GM19239 (cell line): ENCODE measurements at places on chromosomes 13 and 19.

- DNase-seq = no peak
These were observed 56.8 kb upstream of the KLF12 start for GRCh38 chr13:74190999-74191398.

- DNase-seq = no peak
These were observed 3.3 kb downstream of the ATP5F1D start for GRCh38 chr19:1244693-1245451.

- DNase-seq = no peak
These were observed 2.5 kb downstream of the PRTN3 start for GRCh38 chr19:843180-843835.

GRCh38 chr19:33343859-33344572 lies 29.5 kb upstream of the CEBPG start:
- DNase-seq = no peak

GRCh38 chr19:51372649-51373504 lies at the start of gene NKG7:
Gene NKG7, minus strand, starts transcription at chr19:51372654. Its CDS starts 119 bp downstream, at chr19:51372535.
- no peak for DNase-seq

GRCh38 chr13:91303031-91303430 lies 44.5 kb upstream of the MIR17HG start:
- no peak for DNase-seq

GRCh38 chr13:24133021-24133795 lies 27.3 kb upstream of the SPATA13 start:
- no peak for DNase-seq

- peak; percentile 94 for DNase-seq
These were observed at the start of gene SLC1A5 for GRCh38 chr19:46788262-46788967. Gene SLC1A5, minus strand, starts transcription at chr19:46788594. Its CDS starts 629 bp downstream, at chr19:46787965.

DNA sequence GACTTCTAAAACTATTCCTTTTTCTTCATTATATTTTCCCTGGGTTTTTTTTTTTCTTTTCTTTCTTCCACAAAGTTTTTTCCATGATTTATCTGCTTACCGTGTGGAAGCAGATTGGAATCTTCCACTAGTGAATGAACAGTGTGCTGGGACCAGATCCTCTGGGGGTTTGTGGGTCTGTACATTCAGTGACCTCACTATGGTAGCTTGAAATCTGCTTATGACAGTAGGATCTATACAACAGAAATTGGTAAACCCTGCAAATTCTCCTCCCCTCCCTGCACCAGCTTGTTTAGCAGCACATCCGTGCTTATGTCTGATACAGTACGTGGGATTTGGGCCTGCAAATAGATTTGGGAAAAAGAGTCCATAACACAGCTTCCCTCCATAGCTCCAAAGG lies 26.0 kb upstream of the MAB21L1 start:
- no peak for DNase-seq

- no peak for DNase-seq
These were observed 5.5 kb downstream of the GADD45B start for GRCh38 chr19:2481466-2481865.

DNA sequence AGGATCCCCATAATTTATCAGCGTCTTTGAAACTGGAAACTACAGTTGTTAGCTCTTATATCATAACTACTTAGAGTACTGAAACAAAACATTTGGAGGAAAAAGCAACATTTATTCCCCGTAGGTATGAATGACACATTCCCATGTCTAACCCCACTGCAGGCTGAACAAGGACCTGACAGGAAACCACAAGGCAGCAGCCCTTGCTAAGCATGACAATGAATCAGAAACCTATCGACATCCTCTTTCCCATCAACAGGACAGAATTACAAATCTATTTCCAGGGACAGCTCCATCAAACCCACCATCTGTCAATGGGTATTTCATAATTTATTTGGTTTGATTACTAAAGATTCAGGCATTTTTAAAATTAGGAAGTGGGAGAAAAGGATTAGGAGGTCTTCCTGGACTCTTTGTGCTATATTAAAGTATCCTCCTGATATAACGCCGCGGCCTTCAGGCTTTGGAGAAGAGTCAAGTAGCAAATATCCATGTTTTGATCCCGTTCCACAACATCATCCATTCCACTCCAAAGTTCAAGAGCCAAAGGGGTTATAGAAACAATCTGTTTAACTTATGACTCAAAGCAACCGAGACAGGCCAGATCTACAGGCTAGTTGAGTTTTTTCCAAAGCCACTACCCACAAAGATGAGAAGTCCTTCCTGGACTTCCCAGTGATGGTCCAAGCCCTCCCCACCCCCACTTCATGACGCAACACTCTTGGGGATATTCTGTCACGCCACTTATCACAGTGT lies 51.1 kb downstream of the FAM216B start:
- DNase-seq = no peak

DNA sequence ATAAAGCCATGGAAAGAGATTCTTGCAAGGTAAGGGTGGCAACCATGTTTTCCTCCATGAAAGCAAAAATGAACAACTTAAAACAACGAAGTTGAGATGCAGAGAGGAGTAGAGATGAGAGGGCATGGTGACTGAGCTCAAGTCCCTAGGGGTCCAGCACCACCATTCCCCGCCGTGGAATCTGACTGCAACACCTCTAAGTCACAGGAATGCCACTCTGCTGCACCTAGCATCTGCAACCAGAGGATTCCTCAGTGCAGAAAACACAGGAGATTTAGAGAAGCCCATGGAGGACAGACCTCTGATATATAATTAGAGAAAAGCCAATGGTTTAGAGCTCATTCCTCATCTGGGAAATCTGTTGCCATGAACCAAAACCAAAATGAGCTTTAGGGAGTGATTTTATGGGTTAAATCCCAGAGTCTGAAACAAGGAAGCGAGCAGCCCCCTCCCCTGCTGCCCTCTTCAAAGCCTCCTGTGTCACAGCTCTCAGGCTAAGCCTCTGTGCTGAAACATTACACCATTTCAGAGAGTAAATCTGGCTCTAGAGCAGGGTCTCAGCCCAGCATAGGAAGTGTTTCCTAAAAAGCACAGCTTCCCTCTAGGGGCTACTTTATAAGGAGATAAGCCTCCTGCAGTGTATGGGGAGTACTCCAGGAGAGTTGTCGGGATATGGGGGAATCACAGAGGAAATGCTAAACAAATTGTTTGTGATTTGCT lies 1043.6 kb downstream of the UQCRFS1 start:
- DNase-seq = no peak

- DNase-seq = no peak
These were observed 3.7 kb downstream of the PTOV1 start for GRCh38 chr19:49854378-49855263.

- no peak for DNase-seq
These were observed 65.8 kb upstream of the STARD13 start for GRCh38 chr13:33351319-33351718.

GRCh38 chr13:47100214-47100853 lies 203.5 kb upstream of the HTR2A start:
- DNase-seq = peak; percentile 16

GRCh38 chr19:46788968-46789338 lies 559 bp upstream of the SLC1A5 start:
- no peak for DNase-seq

GRCh38 chr19:3838661-3839060 lies 30.2 kb downstream of the ZFR2 start:
- no peak for DNase-seq

GRCh38 chr19:14775869-14776586 lies 2.3 kb downstream of the ADGRE2 start:
- no peak for DNase-seq

- no peak for DNase-seq
These were observed 1344.6 kb downstream of the OLFM4 start for GRCh38 chr13:54373211-54373610.

GRCh38 chr13:98222081-98222554 lies 45.0 kb upstream of the RNF113B start:
- no peak for DNase-seq

DNA sequence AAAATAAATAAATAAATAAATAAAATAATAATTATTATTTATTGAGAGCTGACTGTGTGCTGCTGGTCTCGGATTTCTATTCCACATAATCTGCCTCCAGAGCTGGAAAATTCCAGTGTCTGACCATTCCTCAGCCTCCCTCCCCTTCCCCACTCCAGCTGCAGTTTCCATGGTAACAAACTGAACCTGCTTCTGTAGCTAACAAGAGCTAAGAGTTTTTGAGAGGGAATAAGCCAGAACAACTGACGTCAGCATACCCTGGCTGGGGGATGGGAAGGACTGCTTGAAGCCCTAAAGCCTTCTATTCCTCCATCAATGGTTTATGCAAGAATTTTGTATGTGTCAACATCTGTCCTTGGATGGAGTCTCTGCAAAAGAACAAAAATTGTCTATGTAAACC lies 26.0 kb upstream of the PEG3 start:
- no peak for DNase-seq

GRCh38 chr13:45339399-45339798 lies 1.6 kb downstream of the TPT1 start:
- no peak for DNase-seq

- DNase-seq = no peak
These were observed 277.2 kb downstream of the NALCN start for GRCh38 chr13:101139081-101139480.

GRCh38 chr19:45901912-45902650 lies at the start of gene MYPOP:
Gene MYPOP, minus strand, starts transcription at chr19:45902613. Its CDS starts 840 bp downstream, at chr19:45901773.
- no peak for DNase-seq

DNA sequence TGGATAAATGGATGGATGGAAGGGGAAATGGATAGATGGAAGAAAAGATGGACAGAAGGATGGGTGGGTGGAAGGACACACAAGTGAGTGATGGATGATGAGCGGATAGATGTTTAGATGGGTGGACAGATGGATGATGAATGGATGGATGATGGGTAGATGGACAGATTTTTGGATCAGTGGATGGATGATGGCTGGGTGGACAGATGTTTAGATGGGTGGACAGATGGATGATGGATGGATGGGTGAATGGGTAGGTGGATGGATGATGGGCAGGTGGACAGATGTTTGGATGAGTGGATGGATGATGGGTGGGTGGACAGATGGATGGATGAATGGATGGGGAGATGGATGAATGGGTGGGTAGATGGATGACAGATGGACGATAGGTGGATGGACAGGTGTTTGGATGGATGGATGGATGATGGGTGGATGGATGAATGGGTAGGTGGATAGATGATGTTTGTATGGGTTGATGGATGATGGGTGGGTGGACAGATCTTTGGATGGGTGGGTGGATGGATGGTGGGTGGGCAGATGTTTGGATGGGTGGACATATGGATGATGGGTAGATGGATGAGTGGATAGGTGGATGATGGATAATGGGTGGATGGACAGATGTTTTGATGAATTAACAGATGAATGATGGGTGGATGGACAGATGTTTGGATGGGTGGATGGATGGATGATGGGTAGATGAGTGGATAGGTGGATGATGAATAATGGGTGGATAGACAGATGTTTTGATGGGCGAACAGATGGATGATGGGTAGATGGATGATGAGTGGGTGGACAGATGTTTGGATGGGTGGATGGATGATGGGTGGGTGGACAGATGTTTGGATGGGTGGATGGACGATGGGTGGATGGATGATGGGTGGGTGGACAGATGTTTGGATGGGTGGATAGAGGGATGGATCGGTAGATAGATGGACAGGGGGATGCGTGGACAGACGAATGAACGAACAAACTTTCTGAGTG lies 39.5 kb downstream of the CERS4 start:
- DNase-seq = no peak

DNA sequence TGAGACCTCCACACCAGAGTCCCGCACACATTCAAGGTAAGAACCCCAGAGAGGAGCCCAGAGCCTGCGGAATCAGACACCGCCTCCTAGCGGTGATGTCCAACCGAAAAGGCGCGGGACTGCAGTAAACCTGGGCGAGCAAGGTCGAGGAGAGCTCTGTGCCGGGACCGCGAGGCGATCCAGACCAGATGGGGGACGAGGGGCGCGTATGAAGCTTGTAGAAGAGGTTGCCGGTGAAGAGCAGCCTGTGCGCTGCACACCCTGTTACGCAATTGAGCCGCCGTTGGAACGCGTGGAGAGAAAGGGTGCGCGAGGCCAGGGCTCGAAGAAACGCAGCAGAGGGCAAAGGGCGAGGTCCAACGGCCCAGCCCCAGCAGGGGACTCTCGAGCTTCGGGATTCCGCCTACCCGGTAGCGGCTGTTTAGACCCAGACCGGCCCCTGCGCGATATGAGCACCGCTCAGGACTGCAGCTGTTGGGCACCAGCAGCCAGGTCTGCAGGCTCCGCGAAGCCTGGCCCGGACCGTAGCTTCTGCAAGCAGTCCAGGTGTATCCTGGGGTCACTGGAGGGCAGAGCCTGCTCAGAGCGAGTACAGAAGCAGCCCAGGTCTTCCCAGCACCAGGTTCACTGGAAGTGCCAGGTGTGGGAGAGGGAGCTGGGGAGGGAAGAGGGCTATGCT lies 65.9 kb upstream of the ZNF599 start:
- no peak for DNase-seq

GRCh38 chr19:55304279-55304978 lies 20.6 kb downstream of the BRSK1 start:
- DNase-seq = peak; percentile 58

DNA sequence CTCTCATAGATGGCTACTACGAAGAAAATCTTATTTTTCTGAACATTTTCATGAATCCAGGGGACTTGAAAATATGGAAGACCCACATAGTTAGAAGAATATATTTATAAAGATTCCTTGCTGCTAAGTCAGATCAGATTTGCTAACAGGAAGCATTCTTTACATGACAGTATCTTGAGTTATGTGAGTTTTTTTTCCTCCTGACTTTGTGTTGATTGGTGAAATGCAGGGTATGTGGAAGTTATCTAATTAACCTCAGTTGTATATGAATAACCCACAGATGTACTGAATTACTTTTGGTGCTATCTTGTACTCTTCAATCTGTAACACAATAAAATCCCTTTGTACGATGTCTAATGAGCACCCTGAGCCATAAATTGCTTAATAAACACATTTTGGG lies 53.8 kb downstream of the ESD start:
- DNase-seq = no peak

GRCh38 chr13:30816736-30817135 lies 81.4 kb downstream of the ALOX5AP start:
- DNase-seq = no peak

DNA sequence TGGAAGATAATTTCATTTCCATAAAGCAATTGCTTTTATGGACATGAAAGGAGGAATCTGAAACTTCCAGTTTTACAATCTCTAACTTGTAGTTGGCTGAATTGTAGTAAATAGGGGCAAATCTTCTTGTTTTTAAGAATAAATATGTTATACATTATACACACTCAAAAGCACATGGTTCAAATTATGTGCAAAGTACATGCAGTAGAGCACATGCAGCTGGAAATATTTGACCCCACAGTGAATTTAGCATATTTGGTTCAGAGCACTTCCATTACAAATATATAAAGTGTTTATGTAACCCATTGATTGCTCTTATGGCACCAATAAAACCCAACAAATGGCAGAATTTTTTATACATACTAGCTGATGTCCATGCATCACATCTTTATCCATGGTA lies 180.5 kb downstream of the IRS2 start:
- DNase-seq = no peak

GRCh38 chr13:70022646-70023045 lies 85.0 kb upstream of the ATXN8OS start:
- no peak for DNase-seq

DNA sequence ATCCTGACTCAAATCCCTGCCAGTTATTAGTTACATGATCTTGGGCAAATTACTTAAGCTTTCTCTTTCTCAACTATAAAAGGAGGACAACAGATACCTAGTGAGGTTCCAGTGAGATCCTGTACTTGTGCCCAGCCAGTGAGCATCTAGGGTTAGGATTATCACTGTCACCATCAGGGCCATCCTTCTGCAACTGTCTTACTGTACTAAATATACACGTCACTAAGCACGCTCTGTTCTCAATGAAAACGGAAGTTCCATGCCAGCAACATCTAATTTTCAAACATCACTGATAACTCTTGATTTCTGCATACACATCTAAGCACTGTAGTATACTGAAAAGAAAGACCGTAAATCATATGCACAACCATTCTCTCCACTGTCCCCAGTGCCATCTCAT lies 70.0 kb downstream of the FOXO1 start:
- DNase-seq = no peak

GRCh38 chr13:22265563-22265962 lies 594.7 kb downstream of the FGF9 start:
- DNase-seq = no peak
